ENCODE measurements at places on chromosomes 16 and 17.

DNA sequence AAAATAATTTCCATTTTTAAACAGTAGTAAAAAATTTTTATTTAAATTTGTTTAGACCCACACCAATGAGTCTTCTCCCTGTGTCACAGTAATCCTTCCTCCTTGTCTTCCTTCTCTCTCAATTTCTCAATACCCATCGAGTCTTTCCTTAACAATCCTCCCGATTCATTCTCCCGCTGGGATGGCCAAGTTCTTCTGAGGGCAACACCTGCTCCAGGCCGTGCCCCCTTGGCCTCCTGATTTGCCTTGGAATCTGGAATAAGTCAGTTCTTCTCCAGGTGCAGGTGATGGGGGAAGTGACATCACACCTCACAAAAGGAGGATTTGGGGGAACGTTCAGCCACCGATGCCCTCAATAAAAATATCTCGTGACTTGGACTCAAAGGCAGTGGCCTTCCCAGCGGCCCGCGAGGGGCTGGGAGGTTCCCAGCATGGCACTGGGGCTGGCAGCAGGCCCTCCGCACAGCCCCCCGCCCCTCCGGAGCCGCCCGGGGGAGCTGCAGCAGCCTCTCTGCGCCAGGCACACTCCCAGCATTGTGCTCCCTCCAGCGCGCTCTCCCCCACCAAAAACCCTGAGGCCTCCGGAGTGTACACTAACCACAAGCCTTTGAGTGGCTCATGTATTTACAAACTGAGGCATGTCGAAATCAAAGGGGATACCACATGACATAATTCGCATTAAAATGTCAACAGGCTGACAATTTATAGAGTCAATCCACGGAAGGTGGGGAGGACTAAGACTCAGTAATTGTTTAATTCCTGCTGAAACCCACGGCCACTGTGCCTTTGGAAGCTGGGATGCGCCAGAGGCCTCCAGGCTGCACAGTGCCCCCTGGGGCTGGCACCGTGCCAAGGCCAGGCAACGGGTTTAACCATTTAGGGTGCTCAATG, 120.5 kb downstream of the ZFHX3 start:
- no peak for DNase-seq

DNA sequence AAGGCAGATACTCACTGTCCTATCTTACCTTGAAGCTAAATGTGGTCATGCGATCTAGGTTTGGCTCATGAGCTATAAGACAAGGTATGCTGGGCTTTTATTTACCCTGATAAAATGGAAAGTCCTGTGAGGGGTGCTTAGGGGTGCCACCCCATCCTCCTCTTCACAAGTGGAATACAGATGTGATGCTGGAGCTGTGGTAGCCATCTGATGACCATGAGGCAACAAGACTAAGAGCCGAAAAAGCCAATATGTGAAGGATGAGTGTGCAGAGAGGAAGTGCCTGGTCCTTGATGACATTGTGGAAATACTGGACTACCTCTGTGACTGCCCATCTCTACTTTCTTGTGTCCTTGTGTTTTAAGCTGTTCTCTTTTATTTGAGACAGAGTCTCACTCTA, 58.1 kb upstream of the TMC5 start:
- DNase-seq = no peak

DNA sequence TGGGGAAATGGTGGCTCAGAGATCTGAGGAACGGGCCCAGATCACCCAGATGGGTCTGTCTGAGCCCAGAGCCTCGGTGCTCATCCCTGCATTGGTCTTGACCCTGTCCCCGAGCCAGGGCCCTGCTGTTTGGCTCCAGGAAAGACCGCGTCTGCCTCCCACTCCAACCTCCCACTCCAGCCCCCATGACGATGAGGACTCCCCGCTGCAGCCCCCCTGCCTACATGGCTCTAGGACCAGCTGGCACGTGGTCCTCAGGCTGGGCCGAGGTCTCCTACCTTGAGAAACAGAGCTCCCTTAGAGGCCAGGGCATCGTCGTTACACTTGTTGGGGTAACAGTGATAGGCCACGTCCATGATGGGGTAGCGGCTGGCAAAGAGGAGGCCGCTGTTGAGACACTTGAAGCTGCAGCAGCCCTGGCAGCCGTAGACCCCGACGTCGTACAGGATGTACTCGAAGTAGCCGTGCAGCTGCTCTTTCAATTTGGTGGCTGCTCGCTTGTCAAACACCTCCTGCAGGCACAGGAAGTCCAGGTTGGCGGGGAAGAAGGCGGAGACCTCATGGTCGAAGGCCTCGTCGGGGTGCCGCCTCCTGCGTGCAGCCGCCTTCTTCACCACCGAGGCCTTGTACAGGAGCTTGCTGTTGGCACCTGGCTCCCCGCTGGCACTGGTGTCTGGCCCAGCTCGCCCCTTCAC, 59.9 kb downstream of the PRMT7 start:
- DNase-seq = no peak

DNA sequence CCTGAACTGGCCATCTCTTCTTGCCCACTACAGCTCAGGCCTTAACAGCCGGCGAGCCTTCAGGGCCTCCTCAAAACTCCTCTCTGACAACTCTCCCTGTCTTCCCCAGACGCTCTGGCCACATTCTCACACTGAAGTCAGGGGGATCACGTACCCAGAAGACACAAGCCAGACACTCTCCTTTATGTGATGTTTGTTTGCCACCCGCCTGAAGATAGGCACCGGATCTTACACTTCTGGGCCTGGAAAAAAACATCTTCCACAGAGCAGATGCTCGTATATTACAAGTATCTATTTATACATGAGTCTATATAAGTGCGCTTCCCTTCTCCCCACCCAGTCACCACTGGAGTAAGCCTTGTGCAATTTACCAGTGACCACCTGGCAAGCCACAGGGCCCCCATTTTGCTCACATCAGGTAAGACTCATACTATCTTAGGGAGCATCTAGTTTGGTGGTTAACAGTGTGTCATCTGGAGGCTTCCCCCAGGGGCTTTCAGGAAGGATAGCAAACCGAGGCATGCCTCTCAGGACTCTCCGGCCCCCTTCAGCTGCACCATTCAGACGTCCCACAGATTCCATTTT, 349.4 kb downstream of the SOX9 start:
- no peak for DNase-seq

- DNase-seq = no peak
Measured at GRCh38 chr16:12695454-12695853, 108.2 kb downstream of the CPPED1 start.

- no peak for DNase-seq
Measured at GRCh38 chr17:58318065-58318481, 10.5 kb downstream of the TSPOAP1 start.

GRCh38 chr17:51651513-51652298, 391.4 kb downstream of the UTP18 start:
- DNase-seq = no peak

DNA sequence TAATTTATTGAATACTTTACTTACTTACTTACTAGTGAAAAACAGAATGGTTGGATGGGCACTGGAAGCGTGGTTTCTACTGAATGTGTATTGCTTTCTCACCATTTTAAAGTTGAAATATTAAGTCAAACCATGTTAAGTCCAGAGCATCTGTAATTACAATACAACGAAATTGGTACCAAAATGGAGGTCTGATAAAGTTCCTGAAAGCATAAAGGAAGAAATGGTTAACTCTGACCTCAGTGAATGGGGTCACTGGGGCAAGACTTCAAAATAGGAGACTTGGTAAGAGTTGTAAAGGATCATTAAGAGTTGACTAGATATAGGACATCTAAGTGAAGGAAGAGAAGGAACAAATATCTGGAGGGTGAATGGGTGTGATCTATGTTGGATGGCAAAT, 237.1 kb downstream of the MAF start:
- no peak for DNase-seq

GRCh38 chr17:9890124-9890523, 14.9 kb downstream of the RCVRN start:
- DNase-seq = no peak

GRCh38 chr16:23690771-23691482, 12.2 kb downstream of the PLK1 start:
- no peak for DNase-seq

GRCh38 chr17:28518132-28518531, 12.0 kb downstream of the FOXN1 start:
- no peak for DNase-seq

GRCh38 chr16:70630960-70631745, 15.2 kb upstream of the IL34 start:
- DNase-seq = no peak
